ENCODE measurements at places on chromosomes 3 and 15.

DNA sequence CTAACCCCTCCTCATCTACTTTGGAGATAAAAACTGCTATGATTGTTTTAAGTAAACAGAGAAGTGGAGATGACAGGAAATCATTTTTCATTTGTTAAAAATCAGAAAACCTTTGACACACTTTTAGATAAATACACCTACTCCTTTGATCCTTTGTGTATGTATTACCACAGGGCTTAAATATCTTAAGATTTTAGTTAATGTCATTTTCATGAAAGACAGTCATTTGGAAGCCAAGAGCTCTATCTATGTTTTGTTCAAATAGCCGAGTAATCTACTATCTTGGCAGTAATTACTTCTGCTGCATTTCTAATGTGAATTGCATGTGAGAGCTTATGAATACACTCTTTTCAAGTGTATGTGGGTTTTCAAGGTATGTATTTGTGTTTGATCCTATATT lies 2.0 kb downstream of the ARPP21 start:
- no peak for DNase-seq

- peak; percentile 81 for DNase-seq
Observed at GRCh38 chr15:48671103-48672022, 25.9 kb upstream of the FBN1 start.

- no peak for DNase-seq
Observed at GRCh38 chr15:94722024-94722636, 490.8 kb downstream of the MCTP2 start.

GRCh38 chr3:184377882-184378445 lies at the start of gene THPO:
TSS of gene THPO (minus strand) at chr3:184378207. CDS start at chr3:184376259, 1,948 bp downstream.
- DNase-seq = peak; percentile 73

GRCh38 chr3:167830007-167830406 lies 94.5 kb downstream of the SERPINI1 start:
- DNase-seq = no peak

DNA sequence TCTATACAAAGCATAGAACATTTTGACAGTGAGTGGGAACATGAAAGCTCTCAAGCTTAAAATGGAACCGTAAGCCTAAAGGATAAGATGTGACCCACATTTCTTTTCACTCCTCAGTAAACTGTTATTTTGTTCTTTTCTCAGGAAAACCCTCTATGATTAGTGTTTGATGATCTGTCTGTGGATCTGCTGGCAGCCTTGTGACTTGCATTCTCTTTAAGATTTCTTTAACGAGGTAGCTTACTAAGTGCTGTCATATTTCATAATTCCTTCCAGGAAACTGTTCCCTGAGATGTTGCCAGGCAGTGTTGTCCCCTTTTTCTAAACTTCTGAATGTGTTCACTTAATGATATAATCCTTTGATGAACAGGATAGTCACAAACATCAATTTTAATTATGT lies 167.6 kb downstream of the PYDC2 start:
- DNase-seq = no peak

DNA sequence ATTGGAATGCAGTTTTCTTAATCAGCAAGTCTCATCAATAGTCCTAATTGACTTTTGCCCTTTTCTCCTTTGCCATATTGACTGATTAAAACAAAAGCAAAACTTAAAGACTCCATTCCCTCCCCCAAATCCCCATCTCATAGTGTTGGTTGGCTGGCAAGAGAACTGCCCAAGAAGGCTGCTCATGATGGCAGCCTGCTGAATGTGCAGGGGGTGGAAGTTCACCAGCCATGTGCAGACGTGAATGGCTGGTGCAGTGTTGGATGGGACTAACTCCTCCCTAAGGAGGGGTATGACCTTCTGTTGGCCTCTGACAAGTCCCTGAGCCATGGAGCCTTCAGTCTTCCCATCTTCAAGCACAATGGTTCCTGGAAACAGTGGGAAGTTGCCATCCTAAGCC lies 7.0 kb downstream of the SMAD3 start:
- DNase-seq = no peak

DNA sequence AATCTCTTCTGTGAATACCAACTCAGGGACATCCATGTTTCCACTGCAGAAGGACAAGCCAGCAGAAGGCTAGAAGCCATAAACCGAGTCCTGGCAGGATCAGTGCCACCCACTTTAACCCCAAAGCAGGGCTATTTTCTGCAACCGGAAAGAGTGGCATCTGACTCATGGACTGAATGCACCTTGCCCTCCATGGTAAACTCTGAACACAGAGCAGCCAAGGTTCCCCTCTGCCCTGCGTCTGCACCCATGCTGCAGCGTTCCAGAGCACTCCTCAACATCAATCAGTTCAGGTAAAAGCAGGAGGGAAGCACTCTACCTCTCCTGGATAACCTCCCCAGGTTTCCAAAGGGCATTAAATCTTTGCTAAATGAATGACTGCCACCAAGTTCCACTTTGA lies 801 bp upstream of the NGRN start:
- DNase-seq = no peak

DNA sequence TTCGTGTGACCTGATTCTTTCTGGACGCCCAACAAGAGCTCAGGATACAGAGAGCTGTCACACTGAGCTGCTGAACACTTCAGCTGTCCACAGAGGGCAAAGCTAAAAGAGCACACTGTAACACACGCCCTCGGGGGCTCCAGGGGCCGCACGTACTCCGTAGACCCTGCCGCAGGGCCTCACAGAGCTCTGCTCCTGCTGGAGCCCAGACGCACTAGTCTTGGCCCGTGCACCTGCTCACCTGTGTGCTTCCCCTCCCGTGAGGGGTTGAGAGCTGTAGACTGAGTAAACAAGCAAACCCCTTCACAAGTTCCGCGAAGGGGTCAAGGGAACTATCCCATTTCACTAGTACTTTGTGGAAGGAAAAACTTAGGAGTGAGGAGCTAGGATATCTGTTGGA lies 30.7 kb upstream of the TUSC7 start:
- DNase-seq = no peak

- no peak for DNase-seq
Observed at GRCh38 chr3:42339321-42339720, 71.1 kb downstream of the LYZL4 start.

DNA sequence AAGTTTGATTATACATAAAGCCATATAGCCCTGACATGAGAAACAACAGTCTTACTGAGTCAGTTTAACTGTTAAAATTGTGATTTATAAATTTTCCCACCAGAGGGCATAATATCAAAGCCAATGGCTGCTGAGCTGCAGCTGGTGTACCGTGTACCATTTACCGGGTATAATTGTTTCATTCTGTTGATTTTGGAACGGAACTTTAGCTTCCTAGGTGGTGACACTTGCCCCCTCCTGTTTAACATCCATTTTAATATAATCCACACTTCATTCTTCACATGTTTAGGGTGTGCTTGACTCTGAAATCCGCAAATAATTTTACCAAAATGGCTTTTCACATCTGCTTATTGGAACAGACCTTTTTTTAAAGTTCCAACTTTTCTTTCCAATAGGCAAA lies 72.8 kb downstream of the SLC9A9 start:
- no peak for DNase-seq

DNA sequence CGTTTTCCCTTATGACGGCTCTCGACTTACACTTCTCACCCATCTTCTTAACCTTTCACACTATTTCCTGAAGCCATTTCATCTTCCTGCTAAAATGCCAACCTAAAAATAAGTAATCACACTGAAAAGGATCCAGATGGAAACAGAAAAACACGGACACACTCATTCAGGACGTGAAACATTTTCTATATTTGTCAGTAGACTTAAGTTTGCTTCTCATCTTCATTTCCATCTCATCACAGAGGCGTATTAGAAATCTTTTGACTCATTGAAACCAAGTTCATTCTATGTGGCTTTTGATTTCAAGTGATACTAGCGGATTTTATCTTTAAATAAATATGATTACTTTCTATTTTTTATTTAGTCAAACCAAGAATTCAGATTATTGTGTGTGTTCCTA lies 27.4 kb upstream of the DLG1 start:
- DNase-seq = no peak

GRCh38 chr3:138899351-138899991 lies 47.5 kb downstream of the FOXL2 start:
- no peak for DNase-seq

DNA sequence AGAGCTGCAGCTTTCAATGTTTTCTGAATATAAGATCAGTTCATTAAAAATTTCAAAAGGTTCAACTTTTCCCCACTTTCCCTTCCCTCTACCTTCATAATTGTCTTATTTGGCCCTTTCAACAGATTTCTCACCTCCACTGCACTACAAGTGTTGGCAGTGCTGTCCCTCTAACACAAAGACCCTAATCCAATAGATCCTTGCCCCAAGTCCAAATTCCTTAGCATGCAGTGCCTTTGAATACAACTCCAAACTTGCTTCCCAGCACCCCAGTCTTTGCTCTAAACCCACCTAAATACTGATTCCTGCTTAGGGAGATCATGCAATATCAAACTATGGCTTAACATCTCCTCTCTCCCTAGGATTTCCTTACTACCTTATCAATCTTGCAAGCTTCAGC lies 43.9 kb downstream of the TJP1 start:
- DNase-seq = no peak

- DNase-seq = no peak
Observed at GRCh38 chr3:49161197-49161596, 4.9 kb downstream of the CCDC71 start.

DNA sequence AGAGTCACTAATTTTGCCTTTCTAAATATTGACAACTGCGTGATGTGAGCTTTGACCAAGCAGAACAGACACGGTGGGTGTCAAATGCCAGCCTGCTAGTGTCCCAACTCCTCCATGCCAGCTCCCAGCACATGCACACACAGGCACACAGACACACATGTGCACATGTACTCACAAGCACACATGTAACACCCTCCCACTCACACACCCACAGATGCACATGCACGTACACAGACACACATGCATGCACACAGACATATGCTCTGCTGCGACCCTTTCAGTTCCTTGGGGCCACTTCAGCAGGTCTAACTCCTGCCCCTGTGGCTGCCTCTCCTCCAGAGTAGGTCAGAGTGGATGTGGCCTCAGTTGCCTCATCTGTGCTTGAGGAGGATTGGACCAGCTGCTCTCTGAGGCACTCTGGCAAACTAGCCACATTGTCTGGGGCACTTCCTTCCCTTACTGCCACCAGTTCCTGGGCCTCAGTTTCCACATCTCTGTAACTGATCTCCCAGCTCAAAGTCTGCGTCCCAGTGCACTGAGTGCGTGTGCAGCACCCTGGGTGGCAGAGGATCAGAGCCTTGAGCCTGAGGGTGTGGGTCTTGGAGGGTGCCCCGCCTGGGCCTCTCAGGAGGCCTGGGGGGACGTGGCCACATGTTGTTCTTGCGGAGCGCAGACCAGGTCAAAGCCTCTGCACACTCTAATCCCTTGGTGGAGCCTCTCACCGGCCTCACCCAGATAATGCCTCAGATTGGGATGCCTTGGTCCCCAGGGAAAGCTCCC lies 55.0 kb upstream of the PRR23E start:
- no peak for DNase-seq

DNA sequence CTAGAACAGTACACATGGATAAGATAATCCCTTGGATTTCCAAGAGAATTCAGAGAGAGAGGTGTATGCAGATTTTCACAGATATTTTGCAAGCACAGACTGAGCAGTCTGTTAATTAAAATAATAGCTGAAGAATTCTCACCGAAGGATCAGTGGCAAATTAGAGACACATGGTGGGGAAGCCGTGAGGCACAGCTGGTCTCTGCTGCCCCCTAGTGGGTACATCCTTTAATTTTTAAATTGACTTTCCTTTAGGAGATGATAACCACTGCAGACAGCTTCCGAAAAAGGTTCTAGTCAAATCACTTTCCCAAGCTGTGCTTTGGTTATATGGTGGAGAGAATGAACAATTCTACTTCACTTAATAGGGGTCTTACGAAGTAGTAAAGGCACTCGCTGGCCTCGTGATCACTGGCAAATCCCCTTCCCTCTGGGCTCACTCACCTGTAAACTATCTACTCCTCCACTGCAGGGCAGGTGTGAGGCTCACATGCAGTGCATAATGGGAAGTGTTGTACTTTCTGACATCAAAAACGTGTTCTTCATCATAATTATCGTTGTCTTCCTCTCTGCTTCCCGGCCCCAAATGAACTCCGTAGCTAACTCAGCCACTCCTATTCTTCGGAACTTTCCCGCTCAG lies 19.5 kb downstream of the MESD start:
- DNase-seq = peak; percentile 82

DNA sequence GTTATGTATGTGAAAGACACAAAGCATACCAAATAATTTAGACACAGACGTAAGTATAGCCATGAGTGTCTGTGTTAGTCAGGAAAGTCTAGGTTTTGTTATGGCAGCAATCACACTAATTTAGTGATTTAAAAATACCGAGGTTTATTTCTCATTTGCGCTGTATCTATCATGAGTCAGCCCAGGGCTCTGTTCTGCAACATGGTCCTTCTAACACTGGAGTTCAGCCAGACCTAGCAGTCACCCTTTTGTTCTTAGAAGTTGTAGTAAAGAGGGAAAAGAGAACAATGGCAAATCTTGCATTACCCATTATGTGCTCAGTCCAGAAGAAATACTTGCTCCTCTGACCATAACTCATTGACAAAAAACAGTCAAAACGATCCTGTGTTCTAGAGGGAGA lies 311.5 kb downstream of the NLGN1 start:
- no peak for DNase-seq

- no peak for DNase-seq
Observed at GRCh38 chr3:194323785-194324735, 27.1 kb downstream of the CPN2 start.

GRCh38 chr15:22778796-22779195 lies 7.6 kb upstream of the NIPA1 start:
- no peak for DNase-seq

DNA sequence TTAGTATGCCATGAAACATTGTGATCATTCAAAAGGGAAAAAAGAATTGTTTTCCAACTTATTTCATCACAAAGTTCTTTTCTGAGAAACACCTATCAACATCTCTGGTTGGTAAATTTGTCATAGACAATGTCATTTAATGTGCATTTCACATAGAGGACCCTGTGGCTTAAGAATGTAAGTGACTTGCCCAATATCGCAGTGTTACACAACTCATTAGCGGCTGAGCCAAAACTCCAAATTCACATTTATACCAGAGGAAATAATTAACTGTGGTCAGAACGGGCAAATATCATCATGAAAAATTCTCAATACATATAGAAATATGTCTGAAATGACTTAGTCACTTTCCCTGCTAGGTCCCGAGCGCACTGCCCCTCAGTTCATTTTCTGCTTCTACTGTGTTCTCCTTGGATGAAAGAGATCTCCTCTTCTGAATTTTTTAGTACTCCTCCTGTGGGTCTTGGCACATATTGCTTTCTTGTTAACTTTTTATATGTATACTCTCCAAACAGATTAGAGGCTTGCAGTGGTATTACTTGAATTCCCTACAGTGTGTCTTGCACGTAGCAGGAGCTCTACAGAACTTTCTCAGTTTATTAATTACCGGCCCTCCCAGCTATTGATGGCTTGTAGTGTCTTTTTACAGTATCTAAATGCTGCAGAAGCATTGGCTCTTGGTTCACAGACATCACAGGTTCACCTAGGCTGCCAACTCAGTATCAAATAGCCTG lies 33.1 kb downstream of the PTX3 start:
- DNase-seq = no peak
